Stimulated activated CD8-positive, alpha-beta memory T cell treated with anti-CD3 and anti-CD28 coated beads, Interleukin-4, amount 100 ng/mL, for 4 hours (primary cell): ENCODE measurements at places on chromosomes 1 and 21.

GRCh38 chr1:153260585-153261280 is 1.2 kb downstream of the LORICRIN start:
- DNase-seq = no peak

- DNase-seq = no peak
Measured at GRCh38 chr1:25694167-25695007, 77.8 kb downstream of the MAN1C1 start.

- DNase-seq = no peak
Measured at GRCh38 chr1:55483523-55483922, 268.4 kb upstream of the USP24 start.

GRCh38 chr1:182965096-182965495 is 12.1 kb upstream of the SHCBP1L start:
- no peak for DNase-seq

- DNase-seq = no peak
Measured at GRCh38 chr1:241816008-241816407, 32.0 kb upstream of the EXO1 start.

DNA sequence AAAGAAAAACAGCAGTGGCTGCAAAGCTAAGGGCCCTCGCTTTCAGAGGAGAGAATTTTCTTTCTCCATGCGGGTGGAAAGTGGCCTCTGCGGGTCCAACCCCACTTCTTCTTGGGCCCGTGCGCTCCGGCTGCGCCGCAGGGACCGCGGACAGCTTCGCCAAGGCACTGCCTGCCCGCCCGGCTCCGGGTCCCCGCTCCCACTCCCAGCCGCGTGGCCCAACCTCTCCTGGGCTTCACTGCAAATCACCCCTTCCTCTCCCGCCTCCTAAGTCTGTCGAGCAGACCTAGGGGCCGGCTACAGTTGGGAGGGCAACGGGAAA is 1.0 kb upstream of the RUNX3 start:
- DNase-seq = no peak

DNA sequence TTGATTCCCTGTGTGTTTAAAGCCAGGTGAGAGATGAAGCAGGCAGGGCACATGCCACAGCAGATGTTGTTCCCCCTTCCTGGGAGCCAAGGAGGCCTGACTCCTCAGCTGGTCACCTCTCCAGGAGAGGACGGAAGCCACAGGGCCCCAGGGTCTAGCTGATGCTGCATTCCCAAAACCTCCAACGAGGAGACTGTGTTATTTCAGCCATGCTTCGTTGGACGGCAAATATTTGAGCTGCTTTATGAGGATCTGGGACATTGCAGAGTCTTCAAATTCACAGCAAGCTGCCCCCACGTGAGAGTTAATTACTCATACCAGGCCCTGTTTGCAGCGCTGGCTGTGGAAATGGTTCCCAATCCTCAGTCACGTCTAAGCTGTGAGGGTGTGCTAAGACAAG is 85.3 kb downstream of the CDC7 start:
- no peak for DNase-seq

DNA sequence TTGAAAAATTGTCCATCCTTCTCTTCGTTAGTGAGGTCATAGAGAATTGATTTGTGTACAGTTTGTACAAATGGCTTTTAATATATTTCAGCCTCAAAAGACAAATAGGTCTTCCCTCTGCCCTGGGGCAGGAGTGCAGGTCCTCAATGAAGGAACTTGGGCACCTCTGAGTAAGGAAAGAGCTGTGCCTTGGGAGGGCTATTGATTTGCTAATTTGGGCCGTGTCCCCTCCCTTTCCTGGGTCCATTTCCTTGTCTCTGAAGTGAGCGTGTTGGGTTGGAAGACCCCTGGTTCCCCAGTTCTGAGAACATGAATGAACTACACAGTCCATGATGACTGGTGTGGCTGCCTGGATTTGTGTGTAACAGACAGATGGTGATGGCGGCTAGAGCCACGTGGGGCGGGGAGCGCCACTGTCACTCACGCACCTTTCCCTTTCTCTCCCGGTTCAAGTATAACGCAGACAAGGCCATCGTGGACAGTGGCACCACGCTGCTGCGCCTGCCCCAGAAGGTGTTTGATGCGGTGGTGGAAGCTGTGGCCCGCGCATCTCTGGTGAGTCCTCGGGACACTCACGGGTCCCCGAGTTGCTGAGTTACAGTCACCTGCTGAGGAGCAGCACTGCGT is 71.0 kb upstream of the FAM3B start:
- no peak for DNase-seq

DNA sequence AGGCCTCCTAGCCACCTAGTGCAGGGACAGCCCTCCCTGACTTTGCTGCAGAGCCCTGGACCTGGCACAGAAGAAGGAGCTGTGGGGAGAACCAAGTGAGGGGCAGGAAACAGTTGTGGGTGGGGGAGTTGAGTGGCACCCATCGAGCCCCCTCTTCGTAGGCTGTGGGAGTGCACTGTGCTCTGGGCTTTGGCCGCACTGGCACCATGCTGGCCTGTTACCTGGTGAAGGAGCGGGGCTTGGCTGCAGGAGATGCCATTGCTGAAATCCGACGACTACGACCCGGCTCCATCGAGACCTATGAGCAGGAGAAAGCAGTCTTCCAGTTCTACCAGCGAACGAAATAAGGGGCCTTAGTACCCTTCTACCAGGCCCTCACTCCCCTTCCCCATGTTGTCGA is 1.2 kb downstream of the DUSP23 start:
- DNase-seq = no peak

DNA sequence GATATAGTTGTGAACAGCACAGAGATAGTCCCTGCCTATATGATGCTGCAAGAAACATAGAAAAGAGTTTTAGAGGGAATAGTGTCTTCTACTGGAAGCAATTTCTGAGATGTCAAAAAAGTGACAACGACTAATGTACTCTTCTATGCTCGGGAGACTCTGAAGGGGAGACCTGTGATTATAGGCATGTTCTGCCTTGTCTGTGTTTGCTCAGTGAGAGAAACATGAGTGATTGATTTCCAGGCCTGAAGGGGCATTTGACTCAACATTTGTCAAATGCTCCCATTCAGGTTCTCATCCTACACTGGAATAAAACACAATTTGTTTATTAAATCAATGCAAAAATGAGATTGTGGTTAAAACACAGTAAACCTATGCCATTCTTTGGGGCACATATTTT is 131.8 kb downstream of the CTH start:
- no peak for DNase-seq

DNA sequence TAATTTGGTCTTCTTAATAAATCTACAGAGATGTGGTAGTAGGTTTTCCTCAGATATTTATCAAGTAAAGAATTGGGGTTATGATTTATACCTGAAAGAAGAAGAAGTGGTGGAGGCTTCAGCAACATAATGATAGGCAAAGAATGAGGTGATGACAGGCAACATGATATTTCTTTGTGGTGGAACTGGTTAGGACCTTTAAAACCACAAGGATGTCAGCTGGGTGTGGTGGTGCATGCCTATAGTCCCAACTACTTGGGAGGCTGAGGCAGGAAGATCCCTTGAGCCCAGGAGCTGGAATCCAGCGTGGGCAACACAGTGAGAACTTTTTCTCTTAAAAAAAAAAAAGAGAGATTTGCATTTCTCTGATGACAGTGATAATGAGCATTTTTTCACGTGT is 34.1 kb upstream of the COL11A1 start:
- no peak for DNase-seq

- DNase-seq = no peak
Measured at GRCh38 chr21:34271189-34271851, 92.5 kb upstream of the KCNE2 start.

DNA sequence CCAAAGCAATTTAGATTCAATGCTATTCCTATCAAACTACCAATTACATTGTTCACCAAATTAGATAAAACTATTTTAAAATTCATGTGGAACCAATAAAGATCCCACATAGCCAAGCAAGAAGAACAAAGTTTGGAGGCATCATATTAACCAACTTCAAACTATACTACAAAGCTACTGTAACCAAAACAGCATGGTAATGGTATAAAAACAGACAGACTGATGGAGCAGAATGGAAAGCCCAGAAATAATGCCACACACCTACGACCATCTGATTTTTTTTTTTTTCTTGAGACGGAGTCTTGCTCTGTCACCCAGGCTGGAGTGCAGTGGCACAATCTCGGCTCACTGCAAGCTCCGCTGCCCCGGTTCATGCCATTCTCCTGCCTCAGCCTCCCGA is 7.1 kb downstream of the ZNF124 start:
- no peak for DNase-seq

- DNase-seq = no peak
Measured at GRCh38 chr1:81142099-81142826, 658.5 kb upstream of the ADGRL2 start.

GRCh38 chr1:20717452-20718342 is at the start of gene KIF17:
Gene KIF17, minus strand, starts transcription at chr1:20718007. Its CDS starts 301 bp downstream, at chr1:20717706.
- DNase-seq = peak; percentile 35

- no peak for DNase-seq
Measured at GRCh38 chr21:38299671-38300070, 42.9 kb downstream of the KCNJ15 start.

- no peak for DNase-seq
Measured at GRCh38 chr1:32063261-32063681, 9.5 kb upstream of the TMEM39B start.

DNA sequence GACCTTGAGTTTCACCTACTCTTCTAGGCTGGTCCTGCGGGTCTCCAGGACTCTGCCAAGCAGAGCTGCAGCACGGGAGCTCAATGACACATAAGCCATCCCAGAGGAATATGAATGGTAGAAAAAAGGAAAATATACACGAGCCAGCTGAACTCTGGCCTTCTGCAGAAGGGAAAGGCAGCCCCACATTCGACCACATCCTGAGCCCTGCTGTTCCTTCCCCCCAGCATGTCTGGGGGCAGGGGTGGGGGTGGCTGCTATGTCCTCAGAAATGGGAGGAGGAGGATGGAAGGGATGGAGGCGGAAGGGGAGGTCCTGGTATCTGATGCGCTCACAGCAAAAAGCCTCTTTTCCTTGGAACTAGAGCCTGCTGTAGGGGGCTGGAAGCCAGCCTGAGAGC is 12.1 kb upstream of the KDF1 start:
- no peak for DNase-seq

- no peak for DNase-seq
Measured at GRCh38 chr1:222413436-222413835, 134.5 kb downstream of the HHIPL2 start.

DNA sequence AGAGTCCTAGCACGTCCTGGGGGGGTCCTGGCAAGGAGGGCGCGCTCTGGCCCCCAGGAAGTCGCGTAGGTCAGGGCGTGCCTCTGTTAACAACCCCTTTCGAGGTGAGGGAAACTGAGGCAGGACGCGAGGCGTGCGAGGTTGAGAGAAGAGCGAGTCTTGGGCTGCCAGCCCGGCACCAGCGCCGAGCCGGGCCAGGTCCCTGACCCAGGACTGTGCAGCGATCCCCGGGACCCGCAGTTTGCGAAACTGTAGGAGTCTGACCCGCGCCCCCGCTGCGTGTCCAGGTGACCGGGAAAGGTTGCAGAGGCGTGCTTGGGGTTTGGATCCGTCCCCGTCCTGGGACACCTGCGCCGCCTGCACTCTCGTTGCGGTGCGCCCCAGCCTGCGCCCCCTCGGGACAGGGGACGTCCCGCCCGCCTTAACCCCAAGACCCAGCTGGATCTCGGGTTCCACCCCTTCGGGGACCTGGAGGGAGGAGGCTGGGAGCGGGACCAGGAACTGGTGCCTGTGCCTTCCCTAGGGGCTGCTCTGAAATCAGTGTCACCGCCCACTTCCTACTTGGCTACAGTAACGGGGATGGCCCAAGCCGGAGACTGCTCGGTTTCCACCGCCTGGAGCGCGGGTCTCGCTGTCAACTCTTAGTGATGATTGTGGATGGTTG is 493 bp downstream of the DISC1 start:
- no peak for DNase-seq

DNA sequence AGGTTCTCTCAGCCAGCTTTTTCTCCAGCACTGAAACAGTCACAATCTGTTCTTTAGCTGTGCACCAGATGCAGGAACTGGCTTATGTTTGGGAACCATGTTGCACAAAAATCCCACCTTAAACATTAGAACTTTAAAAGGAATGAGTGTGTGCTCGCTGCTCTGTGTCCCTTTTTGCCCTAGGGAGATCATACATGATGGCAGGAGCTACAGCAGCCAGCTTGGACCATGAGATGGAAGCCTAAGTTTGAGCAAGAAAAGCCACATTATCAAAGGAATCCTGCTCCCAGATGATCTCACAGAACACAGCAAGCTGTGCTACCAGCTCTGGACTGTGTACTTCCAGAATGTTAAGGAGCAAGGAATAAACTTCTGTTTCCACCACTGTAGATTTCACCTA is 3.5 kb downstream of the ZBTB17 start:
- DNase-seq = no peak

GRCh38 chr1:214581785-214582184 is 21.2 kb upstream of the CENPF start:
- DNase-seq = no peak

GRCh38 chr1:233045588-233045987 is 95.2 kb downstream of the NTPCR start:
- no peak for DNase-seq

DNA sequence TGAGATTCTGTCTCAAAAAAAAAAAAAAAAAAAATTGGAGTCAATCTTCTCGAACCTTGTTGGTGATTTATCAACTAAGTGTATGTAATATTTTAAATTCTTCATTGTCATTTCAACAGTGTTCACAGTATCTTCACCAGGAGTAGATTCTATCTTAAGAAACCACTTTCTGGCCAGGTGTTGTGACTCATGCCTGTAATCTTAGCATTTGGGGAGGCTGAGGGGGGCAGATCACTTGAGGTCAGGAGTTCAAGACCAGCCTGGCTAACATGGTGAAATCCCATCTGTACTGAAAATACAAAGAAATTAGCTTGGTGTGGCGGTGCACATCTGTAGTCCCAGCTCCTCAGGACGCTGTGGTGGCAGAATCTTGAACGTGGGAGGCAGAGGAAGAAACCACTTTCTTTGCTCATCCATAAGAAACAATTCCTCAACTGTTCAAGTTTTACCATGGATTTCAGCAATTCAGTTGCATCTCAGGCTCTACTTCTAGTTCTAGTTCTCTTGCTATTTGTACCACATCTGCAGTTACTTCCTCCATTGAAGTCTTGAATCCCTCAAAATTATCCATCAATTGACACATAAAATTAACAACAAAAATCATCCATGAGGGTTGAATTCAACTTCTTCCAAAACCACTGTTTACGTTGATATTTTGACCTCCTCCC is 30.4 kb upstream of the EYA3 start:
- DNase-seq = no peak

DNA sequence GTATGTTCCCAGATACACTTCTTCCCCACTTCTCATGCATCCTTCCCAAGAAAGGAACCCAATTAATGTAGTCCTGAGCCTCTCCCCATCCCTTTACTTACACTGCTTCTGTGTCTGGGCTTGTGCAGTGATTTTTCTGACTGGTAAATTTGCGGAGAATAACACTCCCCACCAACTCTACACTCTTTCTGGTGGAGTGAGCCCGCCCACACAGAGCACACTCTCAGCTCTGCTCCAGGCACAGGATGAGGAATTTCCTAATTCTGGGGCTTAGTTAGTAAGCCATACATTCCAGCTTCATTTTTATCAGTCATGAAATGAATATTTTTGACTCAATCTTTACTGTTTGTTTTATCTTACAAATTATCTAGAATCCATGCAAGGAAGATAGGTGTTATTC is 38.6 kb downstream of the FMO4 start:
- no peak for DNase-seq
